Activated T-helper 2 cell treated with anti-CD3 and anti-CD28 coated beads, Interferon-gamma antibody, Interleukin-2, Interleukin-4, amounts not matched to agents 10 μg/mL and 5 μg/mL and 100 μg/mL, durations not matched to agents 14 hours and 24 hours and 36 hours (primary cell): ENCODE measurements at places on chromosomes 5 and 9. TPM values are rescaled to one million over a fixed set of nuclear protein-coding genes. Genes with fewer than 3 reads are reported as not detected.

Gene GPR150
- total RNA-seq, result 0.11 and 0.14 TPM in 2 replicates

GRCh38 chr5:67896311-67896929 lies 319.1 kb upstream of the PIK3R1 start:
- H3K4me3 ChIP-seq, result no peak overlapping the region
- no peak for DNase-seq
- no peaks in the 10 kb centered on the region for H3K4me1 ChIP-seq

DNA sequence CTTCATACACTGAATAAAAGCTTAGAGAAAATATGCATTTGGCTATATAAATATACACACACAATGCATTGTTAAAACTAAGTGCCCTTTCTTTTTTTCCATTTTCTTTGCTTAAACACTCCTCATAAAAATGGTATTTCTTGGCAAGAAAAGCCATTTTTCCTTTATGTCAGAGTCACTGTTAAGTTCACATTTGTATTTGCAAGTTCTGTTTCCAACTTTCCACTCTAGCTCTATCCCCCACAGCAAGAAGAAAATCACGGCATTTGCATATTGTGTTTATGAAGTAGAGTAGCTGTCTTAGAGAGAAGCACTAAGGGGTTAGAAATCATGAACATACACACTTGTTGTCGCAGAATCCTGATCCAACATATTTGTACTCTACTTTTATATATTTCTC lies 662.1 kb upstream of the MEF2C start:
- H3K27ac ChIP-seq, result no peak overlapping the region
- no peak overlapping the region for H3K4me3 ChIP-seq
- no peaks in the 10 kb centered on the region for H3K36me3 ChIP-seq
- DNase-seq, result no peak
- H3K27me3 ChIP-seq, result no peaks in the 10 kb centered on the region

- no peak for DNase-seq
- H3K36me3 ChIP-seq, result no peaks in the 10 kb centered on the region
- H3K4me1 ChIP-seq, result no peaks in the 10 kb centered on the region
- peaks cover 4% of the 10 kb centered on the region for H3K27me3 ChIP-seq
- H3K4me3 ChIP-seq, result no peak overlapping the region
- H3K27ac ChIP-seq, result no peak overlapping the region
These were observed 171.0 kb downstream of the ARRDC3 start for GRCh38 chr5:91211997-91212713.

- H3K27me3 ChIP-seq, result no peaks in the 10 kb centered on the region
- H3K36me3 ChIP-seq, result no peaks in the 10 kb centered on the region
- H3K4me3 ChIP-seq, result no peak overlapping the region
- H3K4me1 ChIP-seq, result peaks cover 5% of the 10 kb centered on the region
- no peak overlapping the region for H3K27ac ChIP-seq
These were observed 61.9 kb downstream of the SNX24 start for GRCh38 chr5:122907276-122907675.

- H3K4me3 ChIP-seq, result peak overlapping the region; percentile 78
- peaks cover 3% of the 10 kb centered on the region for H3K4me1 ChIP-seq
- H3K27me3 ChIP-seq, result peaks cover 21% of the 10 kb centered on the region
- no peak for DNase-seq
- no peaks in the 10 kb centered on the region for H3K36me3 ChIP-seq
These were observed 31.7 kb downstream of the PRRX2 start for GRCh38 chr9:129696944-129697655.

DNA sequence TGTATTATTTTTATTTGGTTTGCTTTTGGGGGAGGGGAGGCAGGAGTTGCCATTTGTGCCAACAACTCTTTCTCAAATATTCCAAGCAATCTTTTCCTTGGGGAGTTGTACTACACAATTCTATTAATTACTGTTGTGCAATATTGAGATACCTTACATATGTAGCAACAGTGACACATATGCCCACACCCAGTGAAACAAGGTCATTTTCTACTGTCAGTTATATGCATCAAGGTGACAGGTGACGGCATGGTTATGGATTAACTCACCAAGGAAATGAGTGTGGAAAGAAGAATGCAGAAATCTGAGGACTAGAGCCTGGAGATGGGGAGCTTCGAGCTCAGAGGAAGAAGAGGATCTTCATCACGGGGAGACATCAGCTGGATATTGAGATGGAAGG lies 17.9 kb upstream of the MSMP start:
- no peaks in the 10 kb centered on the region for H3K27me3 ChIP-seq
- H3K4me1 ChIP-seq, result peaks cover 11% of the 10 kb centered on the region
- no peak overlapping the region for H3K27ac ChIP-seq
- no peaks in the 10 kb centered on the region for H3K36me3 ChIP-seq

- no peak overlapping the region for H3K27ac ChIP-seq
- no peaks in the 10 kb centered on the region for H3K27me3 ChIP-seq
- H3K36me3 ChIP-seq, result peaks cover 34% of the 10 kb centered on the region
- H3K4me1 ChIP-seq, result peaks cover 39% of the 10 kb centered on the region
- H3K4me3 ChIP-seq, result no peak overlapping the region
These were observed 415.7 kb downstream of the RAB3C start for GRCh38 chr5:58998544-58998943.
